ENCODE measurements at places on chromosomes 1 and 21. TPM values are rescaled to one million over a fixed set of nuclear protein-coding genes. Genes with fewer than 3 reads are reported as not detected.

Gene C1orf167
- 0.42 TPM for total RNA-seq

Gene SLAMF1
- total RNA-seq: 0.21 TPM

Gene OR2T33
- total RNA-seq: not detected

Gene HFM1
- 27.5 TPM for total RNA-seq

Gene OLFML3
- total RNA-seq: 206 TPM

Gene MTARC2
- total RNA-seq: 31.0 TPM

Gene AADACL4
- 0.37 TPM for total RNA-seq

Gene SF3B4
- 16.8 TPM for total RNA-seq

Gene MYOC
- total RNA-seq: 1.4 TPM

Gene CELSR2
- total RNA-seq: 3.6 TPM

Gene PADI1
- total RNA-seq: 0.16 TPM

Gene MSH4
- total RNA-seq: 0.90 TPM

Gene PLCH2
- 7.0 TPM for total RNA-seq

Gene UCHL5
- total RNA-seq: 58.6 TPM

Gene SPATA1
- 1.2 TPM for total RNA-seq

Gene SPRR4
- not detected for total RNA-seq

Gene EFNA1
- 31.1 TPM for total RNA-seq

Gene DLGAP3
- total RNA-seq: not detected

Gene LCE1B
- total RNA-seq: not detected

Gene NBPF4
- total RNA-seq: not detected

Gene CDK11B
- total RNA-seq: 6.5 TPM

Gene NHLH1
- total RNA-seq: not detected

Gene GADD45A
- 7.2 TPM for total RNA-seq

Gene SLC30A1
- 37.2 TPM for total RNA-seq

Gene OXCT2
- total RNA-seq: 0.90 TPM

Gene FCN3
- not detected for total RNA-seq

Gene CD1E
- total RNA-seq: 0.69 TPM

Gene MPL
- total RNA-seq: not detected

Gene ADCY10
- total RNA-seq: 0.37 TPM

Gene ALPL
- 1.5 TPM for total RNA-seq

Gene C1orf21
- total RNA-seq: 100 TPM

Gene TIAM1
- total RNA-seq: 36.0 TPM

Gene RGS18
- 5.5 TPM for total RNA-seq

Gene AVPR1B
- total RNA-seq: not detected

Gene SAMSN1
- 16.2 TPM for total RNA-seq

Gene PCP4L1
- total RNA-seq: 22.8 TPM

Gene FCRL1
- 0.63 TPM for total RNA-seq

Gene ZSWIM5
- total RNA-seq: 2.4 TPM

Gene PDC
- total RNA-seq: not detected

Gene SETD4
- total RNA-seq: 33.9 TPM

Gene SLC44A3
- total RNA-seq: 11.8 TPM

Gene HSD11B1
- total RNA-seq: 1.2 TPM

Gene CLEC20A
- 0.48 TPM for total RNA-seq

Gene RNF186
- total RNA-seq: not detected

Gene RHD
- 0.69 TPM for total RNA-seq

Gene S100A2
- 26.2 TPM for total RNA-seq

Gene RBM11
- 0.85 TPM for total RNA-seq

Gene DCST1
- not detected for total RNA-seq

Gene KRTAP19-1
- not detected for total RNA-seq

Gene KCNE1
- total RNA-seq: 0.11 TPM

Gene UBASH3A
- total RNA-seq: 0.32 TPM

Gene FALEC
- not detected for total RNA-seq

Gene B3GALT2
- 19.5 TPM for total RNA-seq

Gene FRRS1
- total RNA-seq: 23.2 TPM

Gene C1QA
- 41.5 TPM for total RNA-seq

Gene CDCA8
- 3.1 TPM for total RNA-seq

Gene TMEM269
- not detected for total RNA-seq

Gene FCRL4
- total RNA-seq: not detected

Gene NEK2
- total RNA-seq: 13.1 TPM
